ENCODE measurements at places on chromosomes 2 and 18. TPM values are rescaled to one million over a fixed set of nuclear protein-coding genes. Genes with fewer than 3 reads are reported as not detected.

DNA sequence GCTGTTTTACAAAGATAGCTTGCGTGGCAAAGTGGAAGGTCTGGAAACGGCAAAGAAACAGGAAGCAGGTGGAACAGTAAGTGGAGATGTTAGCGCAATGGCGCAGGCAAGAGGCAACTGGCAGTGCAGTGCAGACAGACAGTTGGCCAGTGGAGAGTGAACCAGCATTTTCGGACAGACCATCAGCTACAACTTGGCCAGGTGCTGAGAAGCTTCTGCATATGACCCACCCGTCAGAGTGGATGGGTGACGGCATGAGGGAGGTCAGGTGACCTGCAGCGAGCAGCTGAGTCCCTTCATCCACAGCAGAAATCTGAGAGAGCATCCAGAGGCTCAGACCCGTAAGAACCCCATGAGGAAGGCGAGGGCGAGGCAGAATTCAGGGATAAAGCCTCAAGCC is 33.8 kb downstream of the NPC1 start:
- DNase-seq = no peak

GRCh38 chr2:166609183-166609959 is 115.3 kb upstream of the SCN7A start:
- no peak for DNase-seq

- no peak for DNase-seq
Measured at GRCh38 chr2:219174146-219174545, 2.6 kb downstream of the CNPPD1 start.

SMPD4 gene
- polyA plus RNA-seq = 15.6 TPM

GRCh38 chr18:79985172-79985571 is 3.2 kb downstream of the TXNL4A start:
- no peak for DNase-seq

All from sigmoid colon (tissue), 7 donors.